Posterior cingulate gyrus (tissue), 11 donors: ENCODE measurements at places on chromosomes 13 and 19.

DNA sequence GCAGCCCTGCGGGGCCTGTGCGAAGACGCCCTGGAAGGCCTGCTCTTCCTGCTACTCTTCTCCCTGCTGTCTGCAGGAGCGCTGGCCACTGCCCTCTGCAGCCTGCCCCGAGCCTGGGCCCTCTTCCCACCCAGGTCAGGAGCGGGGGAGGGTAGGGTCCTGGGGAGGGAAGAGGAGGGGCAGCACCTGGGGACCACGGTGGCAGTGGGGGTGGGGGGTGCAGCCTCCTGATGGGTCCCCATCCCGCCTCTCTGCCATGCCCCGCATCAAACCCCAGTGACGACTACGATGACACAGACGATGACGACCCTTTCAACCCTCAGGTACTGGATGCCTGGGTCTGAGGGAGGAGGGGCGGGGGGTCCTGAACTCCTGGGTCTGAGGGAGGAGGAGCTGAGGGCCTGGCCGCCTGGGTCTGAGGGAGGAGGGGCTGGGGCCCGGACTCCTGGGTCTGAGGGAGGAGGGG is 13.4 kb upstream of the LENG8 start:
- no peak for DNase-seq

- no peak for DNase-seq
These were observed at the start of gene C19orf38 for GRCh38 chr19:10848230-10848856. Gene C19orf38 (plus strand): TSS chr19:10848415. CDS start chr19:10848509, 94 bp downstream.

- DNase-seq = no peak
These were observed 135.7 kb downstream of the DNAJC15 start for GRCh38 chr13:43159026-43159461.

DNA sequence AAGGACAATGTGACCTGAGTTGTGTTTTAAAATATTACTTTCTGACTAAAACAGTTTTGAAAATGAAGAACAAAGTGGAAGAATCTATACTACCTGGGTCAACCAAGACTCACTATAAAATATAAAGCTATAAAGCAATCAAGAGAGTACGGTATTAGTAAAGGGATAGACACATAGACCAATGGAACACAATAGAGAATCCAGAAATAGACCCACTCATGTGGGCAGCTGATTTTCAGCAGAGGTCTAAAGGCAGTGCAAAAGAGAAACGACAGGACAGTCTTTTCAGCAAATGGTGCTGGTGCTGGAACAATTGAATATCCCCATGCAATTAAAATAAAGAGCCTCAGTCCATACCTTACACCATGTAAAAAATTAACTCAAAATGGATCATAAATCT is 224.7 kb downstream of the RGCC start:
- no peak for DNase-seq
